ENCODE measurements at places on chromosomes 11 and 22. TPM values are rescaled to one million over a fixed set of nuclear protein-coding genes. Genes with fewer than 3 reads are reported as not detected.

DNA sequence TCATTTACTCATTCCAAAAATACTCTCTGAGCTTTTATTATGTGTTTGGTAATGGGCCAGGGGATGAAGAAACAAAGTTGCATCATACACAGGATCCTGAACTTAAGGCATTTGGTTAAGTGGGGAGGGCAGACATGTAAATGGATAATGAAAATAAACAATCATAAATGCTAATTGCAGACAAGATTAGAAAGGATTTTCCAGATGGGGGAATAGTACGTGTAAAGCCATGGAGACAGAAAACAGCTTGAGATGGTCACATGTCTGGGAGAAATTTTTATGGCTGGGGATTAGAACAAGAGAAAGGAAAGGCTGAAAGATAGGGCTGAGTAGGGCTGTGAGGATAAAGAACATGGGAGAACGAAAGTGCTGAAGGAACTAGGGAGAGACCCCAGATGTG, 534.3 kb upstream of the LARGE1 start:
- DNase-seq, result no peak

DNA sequence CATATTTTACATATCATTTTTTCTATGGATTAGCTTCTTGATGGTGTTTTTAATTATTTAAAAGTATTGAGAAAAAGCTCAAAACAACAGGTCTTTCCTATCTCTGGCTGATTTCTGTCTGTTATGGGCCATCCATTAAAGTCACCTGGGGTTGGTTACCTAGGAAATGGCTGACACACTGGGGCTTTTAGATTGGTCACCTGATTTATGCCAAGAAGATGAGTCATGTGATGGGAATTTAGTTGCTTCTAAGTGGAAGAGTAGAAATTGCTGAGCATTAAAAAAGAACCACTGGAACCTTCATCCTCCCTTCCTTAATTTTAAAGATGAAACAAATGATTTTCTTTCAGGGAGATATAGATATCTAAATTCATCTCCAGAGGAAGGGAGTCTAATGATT, 48.8 kb upstream of the LARGE1 start:
- no peak for DNase-seq

The DYNC2H1 gene
- polyA plus RNA-seq, result 48.3 TPM

DNA sequence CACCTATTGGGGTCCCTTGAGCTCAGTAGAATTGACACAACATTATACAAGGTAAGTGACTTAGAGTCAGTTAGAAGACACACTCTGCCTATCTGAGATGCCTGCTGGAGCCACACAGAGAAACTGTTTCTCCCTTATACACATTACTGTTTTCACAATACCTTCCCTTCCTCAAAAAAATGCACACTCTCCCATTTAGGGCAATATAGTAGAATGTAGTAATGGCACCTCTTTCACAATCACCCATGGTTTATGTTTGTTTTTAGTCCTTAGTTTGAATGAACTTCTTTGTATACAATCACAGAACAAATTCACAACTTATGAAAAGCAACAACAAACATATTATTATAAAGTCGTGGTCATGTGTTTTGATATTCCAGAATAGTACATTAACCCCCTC, 14.3 kb downstream of the OR52H1 start:
- no peak for DNase-seq

- DNase-seq, result no peak
These were observed 8.3 kb upstream of the IGSF9B start for GRCh38 chr11:133965031-133965601.

The PHF21B gene
- polyA plus RNA-seq, result 4.2 TPM

DNA sequence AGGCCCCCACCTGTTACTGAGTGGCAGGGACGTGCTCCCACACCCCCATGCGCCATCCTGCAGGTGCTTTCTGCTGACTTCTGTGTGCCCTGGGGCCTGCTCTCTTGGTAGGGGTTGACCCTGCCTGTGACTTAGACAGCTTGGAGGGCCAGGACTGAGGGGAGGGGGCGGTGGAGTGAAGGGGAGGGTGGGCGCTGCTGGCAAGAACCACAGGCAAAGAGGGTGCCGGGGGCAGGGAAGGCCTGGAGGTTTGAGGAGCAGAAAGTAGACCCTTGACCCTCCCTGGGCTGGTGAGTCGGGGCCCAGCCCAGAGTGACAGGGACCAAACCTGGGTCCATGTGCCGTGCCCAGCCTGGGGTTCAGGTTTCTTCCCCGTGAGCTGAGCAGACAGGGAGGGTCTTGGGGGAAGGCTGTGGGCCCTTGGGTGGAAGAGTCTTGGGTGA, 17.8 kb downstream of the KCNQ1 start:
- DNase-seq, result no peak

Measured in right renal cortex interstitium (tissue), 3 donors.